Hematopoietic multipotent progenitor cell treated with erythropoietin and hydrocortisone succinate and interleukin-3 and kit ligand, for 6 days (in vitro differentiated cells): ENCODE measurements at places on chromosomes 11 and 22.
A peak's percentile ranks its signal among the peaks of the same experiment; 100 is the strongest.

GRCh38 chr11:12195768-12196167, 85.4 kb downstream of the MICAL2 start:
- DNase-seq = peak; percentile 30

DNA sequence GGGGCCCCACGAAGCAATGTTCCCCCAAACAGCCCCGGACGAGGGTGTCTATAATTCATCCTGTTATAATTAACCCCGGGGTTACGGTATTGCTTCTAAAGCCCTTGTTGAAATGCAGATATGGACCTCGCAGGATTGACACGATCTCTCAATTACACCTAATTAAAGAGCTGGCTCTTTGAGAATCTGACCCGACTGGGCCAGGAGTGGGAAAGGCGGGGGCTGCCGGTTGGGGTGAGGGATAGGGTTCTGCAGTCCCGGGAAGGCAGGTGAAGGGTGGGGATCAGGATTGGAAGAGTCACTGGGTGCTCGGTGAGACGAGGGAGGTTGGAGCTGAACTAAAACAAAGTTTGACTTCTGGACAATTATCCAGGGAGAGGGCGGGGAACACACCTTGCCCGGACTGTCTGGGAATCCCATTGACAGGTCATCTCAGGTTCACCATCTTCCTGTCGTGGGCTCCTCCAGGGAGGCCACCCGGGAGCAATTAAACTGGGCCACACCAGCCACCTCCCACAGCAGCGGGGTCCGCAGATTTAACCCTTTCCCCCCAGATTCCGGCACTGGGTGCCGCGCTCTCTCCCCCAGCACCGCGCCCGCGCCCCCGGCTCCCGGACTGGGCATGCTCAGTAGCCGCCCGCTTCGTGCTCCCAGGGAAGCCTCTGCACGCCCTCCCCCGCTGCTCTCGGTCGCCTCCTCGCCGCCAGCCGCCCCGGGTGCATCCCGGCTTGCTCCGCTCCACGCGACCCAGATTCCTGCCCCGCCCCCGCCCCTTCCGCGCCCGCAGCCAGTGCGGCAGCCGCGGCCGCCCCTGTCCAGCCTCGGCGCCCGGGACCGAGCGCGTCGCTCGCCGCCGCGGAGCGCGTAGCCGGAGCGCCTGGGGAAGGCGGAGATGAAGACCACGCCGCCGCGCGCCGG, at the start of gene ELMOD1:
Gene ELMOD1, plus strand, starts transcription at position 688 of the 918 bp plus-strand sequence. CDS start 27,043 bp downstream, outside the sequence.
- peak; percentile 27 for DNase-seq

DNA sequence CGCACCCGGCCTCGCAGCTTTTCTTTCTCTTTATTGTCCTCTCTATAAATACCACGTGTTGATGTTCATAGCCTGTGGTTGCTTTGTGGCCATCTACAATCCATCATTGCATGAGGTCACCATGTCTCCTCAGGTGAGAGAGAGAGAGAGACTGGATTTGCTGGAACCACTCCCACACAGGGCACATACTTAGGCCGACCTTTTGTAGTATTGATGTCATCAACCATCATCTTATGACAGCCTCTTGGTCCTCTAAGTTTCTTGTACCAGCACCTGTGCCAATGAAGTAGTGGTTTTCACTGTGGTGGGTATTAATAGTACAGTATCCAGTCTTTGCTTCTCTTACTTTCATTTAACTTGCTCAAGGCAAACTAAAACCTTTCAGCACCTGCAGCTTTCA, 22.8 kb upstream of the P2RY6 start:
- DNase-seq = no peak

GRCh38 chr11:75365711-75366181, 14.3 kb upstream of the ARRB1 start:
- no peak for DNase-seq

GRCh38 chr22:49155039-49155769, 672.5 kb downstream of the BRD1 start:
- no peak for DNase-seq
